ENCODE measurements at places on chromosomes 4 and X. TPM values are rescaled to one million over a fixed set of nuclear protein-coding genes. Genes with fewer than 3 reads are reported as not detected.
A peak's percentile ranks its signal among the peaks of the same experiment; 100 is the strongest.

KLHL34 gene
- polyA plus RNA-seq = 0.24 TPM

ADAD1 gene
- not detected for polyA plus RNA-seq

F8A2 gene
- polyA plus RNA-seq = not detected

DNA sequence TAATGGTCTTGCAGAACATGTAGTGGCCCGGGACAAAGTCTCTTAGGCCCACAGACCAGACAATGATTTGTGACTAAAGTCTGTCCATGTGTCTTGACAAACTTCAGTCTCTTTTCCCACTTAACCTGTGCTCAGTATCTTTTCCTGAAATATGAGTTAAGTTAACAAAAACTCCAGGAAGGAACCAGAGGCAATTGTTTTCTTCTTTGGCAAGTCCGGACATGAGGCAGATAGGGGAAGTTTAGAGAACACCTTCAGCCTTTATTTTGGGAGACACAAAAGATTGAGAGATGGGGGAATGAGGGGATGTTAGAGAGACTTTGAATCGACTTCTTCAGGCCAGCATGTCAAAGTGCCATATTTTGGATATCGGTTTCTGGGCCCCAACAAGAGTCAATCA, 80.2 kb upstream of the FRMPD4 start:
- no peak for DNase-seq

DNA sequence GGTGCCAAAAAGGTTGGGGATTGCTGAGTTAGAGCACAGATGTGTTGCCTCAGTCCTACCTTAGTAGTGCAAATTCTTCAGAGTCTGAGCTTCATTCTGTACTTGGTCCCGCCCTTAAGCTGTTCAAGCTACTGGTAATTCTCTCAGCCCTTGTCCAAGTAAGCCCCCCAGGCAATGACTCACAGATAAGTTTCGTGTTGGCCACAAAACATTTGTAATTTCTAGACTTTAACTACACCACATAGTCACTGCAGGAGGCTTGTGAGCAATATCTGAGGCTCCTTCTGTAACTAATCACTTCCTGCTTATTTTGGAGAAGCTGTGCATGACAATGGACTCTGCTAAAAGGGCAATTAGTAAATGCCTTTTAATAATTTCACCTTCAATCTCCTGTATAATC, 1420.5 kb downstream of the PCDH7 start:
- no peak for DNase-seq

GRCh38 chr4:137432446-137433311, 99.6 kb downstream of the PCDH18 start:
- peak; percentile 3 for DNase-seq

GRCh38 chrX:48579259-48579658, 5.0 kb downstream of the RBM3 start:
- DNase-seq = no peak

- no peak for DNase-seq
Measured at GRCh38 chrX:23435108-23435507, 100.5 kb downstream of the PTCHD1 start.

GRCh38 chr4:34271479-34272355, 1972.6 kb downstream of the ARAP2 start:
- no peak for DNase-seq
